Thymus (tissue), 14 donors: ENCODE measurements at places on chromosomes 16 and 17. TPM values are rescaled to one million over a fixed set of nuclear protein-coding genes. Genes with fewer than 3 reads are reported as not detected.

Gene MYH13
- under 0.01 TPM for total RNA-seq

Gene SLC5A2
- 0.14 TPM for total RNA-seq

Gene LGALS9B
- total RNA-seq = 0.05 TPM

Gene IL34
- 10.1 TPM for total RNA-seq

- H3K36me3 ChIP-seq = no peaks in the 10 kb centered on the region
- no peak for DNase-seq
- H3K4me1 ChIP-seq = peaks cover 19% of the 10 kb centered on the region
- H3K27me3 ChIP-seq = no peaks in the 10 kb centered on the region
These were observed 150.1 kb downstream of the RAB11FIP4 start for GRCh38 chr17:31541559-31541958.

DNA sequence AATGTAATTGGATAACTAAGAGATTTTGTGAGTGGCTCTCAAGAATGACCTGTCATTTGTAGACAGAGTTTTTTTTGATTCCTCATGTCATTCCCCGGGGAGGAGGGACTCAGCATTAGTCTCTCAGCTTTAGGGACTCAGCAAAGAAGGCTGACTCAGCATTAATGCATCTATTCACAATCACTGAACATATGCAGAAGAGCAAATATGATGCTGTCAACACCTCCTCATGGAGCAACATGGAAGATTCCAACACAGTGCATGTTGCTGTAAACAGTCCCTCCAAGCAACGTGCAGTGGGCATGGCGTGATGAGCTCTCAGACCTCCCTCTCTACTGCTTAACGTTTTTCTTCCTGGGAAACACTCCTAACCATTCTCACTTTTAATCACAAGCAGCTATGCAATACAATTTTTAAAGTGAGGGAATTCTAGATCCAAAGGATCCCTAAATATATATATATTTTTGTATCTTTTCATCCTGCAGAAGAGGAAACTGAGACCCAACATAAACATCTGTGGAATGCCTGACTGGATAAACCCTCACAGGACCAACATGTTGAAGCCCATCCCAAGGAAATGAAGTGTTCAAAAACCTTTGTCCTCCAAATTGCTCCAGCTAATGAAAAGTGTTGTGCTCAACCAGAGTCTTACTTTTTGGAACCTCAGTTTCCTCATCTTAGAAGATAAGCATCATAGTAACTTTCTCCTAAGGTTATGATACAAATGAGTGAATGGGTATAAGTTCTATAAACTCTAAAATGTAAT is 38.9 kb downstream of the TMEM100 start:
- no peak overlapping the region for H3K27ac ChIP-seq
- no peaks in the 10 kb centered on the region for H3K4me1 ChIP-seq

- H3K4me3 ChIP-seq = no peak overlapping the region
- DNase-seq = no peak
- H3K27me3 ChIP-seq = no peaks in the 10 kb centered on the region
- H3K27ac ChIP-seq = no peak overlapping the region
These were observed 121.4 kb upstream of the CDH5 start for GRCh38 chr16:66245072-66245471.

- no peaks in the 10 kb centered on the region for H3K36me3 ChIP-seq
- no peak within 1 kb of the TSS for H3K27ac ChIP-seq
- DNase-seq = no peak
- no peak within 1 kb of the TSS for H3K4me3 ChIP-seq
- H3K27me3 ChIP-seq = peaks cover 34% of the 10 kb centered on the region
- H3K4me1 ChIP-seq = peaks cover 17% of the 10 kb centered on the region
These were observed at the start of gene TNK1 for GRCh38 chr17:7380855-7381683. Gene TNK1 (plus strand): TSS chr17:7381089. CDS start chr17:7382927, 1,838 bp downstream.

GRCh38 chr16:28883221-28883996 is 5.1 kb downstream of the ATP2A1 start:
- H3K36me3 ChIP-seq = no peaks in the 10 kb centered on the region
- peaks cover 11% of the 10 kb centered on the region for H3K4me1 ChIP-seq
- no peak overlapping the region for H3K27ac ChIP-seq
- peaks cover 12% of the 10 kb centered on the region for H3K27me3 ChIP-seq

DNA sequence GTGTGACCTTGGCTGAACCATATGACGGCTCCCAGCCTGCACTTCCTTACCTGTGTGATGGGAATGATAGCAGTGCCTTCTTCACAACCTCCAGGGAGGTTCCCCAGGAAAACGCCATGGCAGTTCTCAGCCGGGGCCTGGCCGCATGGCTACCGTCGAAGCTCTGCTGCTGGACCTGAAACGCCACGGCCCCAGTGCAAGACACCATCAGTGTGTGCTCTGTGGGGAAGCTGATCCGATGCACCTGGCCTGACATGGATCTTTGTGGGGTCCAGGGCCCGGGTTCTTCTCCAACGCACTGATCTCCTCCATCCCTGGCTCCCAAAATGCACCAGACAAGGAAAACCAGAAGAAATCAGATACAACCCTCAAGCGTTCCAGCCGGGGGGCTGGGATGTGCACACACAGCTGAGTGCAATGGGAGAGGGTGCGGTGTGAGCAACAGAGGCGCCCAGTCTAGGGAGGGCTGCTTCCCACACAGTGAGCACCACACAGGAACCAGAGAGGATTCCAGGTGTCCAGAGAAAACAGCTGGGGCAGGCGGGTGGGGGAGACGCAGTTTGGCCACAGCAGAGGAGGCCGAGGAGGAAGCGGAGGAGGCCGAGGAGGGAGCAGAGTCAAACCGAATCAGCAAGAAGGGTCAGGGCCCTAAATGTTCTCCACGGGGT is 54.3 kb upstream of the ZNF469 start:
- H3K27me3 ChIP-seq = no peaks in the 10 kb centered on the region
- no peaks in the 10 kb centered on the region for H3K36me3 ChIP-seq
- no peak overlapping the region for H3K4me3 ChIP-seq
- no peak for DNase-seq
- H3K4me1 ChIP-seq = no peaks in the 10 kb centered on the region
- H3K27ac ChIP-seq = no peak overlapping the region

DNA sequence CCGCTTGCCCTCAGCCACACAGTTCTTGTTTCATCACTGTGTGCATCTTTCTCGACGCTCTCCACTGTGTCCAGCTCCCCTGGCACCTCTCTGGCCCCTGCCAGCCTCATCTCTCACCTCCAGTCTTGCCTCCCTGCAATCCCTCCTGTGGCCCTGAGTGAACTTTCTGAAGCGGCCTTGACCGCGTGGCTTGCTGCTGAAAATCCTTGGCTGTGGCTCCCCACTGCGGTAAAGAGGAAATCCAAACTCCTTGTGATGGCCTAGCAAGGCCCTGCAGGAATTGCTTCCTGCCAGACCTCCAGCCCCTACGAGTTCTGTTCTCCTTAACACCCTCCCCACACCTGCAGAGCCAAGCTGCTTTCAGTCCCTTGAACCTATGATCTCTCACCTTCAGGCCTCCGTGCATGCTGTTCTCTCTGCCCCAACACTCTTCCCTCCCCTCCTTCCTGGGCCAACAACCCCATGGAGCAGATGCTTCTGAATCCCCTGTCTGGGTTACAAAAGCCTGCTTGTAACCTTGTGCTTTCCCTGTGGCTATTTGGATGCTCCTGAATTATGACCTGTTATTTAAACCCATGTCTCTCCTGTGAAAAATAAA is 33.6 kb upstream of the BRD7 start:
- DNase-seq = no peak
- no peaks in the 10 kb centered on the region for H3K4me1 ChIP-seq
- H3K27ac ChIP-seq = no peak overlapping the region
- H3K4me3 ChIP-seq = no peak overlapping the region
- no peaks in the 10 kb centered on the region for H3K27me3 ChIP-seq

DNA sequence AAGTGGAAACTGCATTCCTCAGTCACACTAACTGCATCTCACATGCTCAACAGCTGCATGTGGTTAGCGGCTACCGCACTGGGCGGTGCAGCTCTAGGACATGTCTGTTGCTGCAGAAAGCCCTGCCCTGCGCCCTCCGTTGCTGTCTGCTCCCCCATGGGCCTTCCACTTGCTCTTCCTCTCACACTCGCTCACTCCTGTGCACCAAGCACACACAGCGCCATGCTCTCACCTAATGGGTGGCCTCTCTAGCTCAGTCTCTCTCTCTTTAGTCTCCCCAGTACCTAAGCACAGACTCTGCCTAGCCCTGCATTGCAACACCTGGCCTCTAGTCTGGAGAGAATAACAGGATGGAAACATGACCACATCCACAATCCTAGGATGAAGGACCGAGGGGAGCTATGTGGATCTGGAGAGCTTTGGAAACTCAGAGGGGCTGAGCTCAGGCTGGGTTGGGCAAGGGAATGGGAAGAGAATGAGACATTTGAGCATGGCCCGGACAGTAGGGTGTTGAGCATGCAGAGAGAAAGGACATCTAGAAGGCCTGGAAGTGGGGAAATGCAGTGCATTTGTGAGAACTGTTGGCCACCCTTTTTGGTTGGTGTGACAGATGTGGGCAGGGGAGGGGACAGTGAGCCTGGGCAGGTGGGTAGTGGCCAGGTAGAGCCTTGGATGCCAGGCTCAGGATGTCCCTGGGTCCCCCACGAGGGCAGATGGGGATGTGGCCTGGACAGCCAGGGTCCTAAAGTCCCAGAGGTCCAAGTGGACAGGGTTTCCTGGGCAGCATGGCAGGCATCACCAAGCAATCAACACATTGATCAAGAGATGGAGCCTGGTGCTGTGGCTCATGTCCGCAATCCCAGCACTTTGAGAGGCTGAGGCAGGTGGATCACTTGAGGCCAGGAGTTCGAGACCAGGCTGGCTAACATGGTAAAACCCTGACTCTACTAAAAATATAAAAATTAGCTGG is 16.1 kb downstream of the SGCA start:
- peaks cover 3% of the 10 kb centered on the region for H3K4me1 ChIP-seq
- no peak overlapping the region for H3K27ac ChIP-seq
- no peaks in the 10 kb centered on the region for H3K36me3 ChIP-seq
- no peak overlapping the region for H3K4me3 ChIP-seq

DNA sequence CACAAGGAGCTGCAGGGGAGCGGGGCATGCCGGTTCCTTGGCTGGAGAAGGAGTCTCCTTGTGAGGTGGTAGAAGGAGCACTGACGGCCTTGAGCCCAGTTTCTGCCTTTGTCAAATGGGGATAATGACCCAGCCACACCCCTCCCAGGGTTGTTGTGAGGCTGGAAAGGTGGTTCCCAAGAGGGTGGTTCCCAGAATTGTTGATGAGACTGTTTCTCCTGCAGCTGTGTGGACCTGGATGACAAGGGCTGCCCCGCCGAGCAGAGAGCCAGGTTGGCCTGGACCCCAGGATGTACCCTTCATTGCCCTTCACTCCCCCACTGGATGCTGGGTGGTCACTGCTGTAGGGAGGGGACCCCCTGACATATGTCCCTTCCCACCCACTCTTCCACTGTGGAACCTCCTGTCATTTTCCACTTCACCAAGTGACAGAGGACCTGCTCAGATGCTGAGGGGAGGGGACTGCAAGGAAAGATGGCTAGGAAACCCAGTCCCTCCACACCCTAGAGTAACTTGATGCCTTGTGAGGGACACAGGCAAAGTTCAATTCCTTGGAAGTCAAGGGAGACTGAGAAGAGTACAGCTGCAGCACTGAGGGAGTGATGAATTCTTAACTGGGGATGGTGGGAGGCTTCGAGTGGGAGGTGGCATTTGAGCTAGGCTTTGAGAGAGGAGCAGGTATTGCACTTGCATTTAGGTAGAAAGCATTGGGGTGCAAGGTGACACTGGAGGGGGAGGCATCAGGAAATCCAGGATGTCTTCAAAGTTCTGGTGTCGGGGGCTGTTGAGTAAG is 10.6 kb downstream of the MIEN1 start:
- H3K4me1 ChIP-seq = no peaks in the 10 kb centered on the region
- H3K36me3 ChIP-seq = no peaks in the 10 kb centered on the region
- no peaks in the 10 kb centered on the region for H3K27me3 ChIP-seq

DNA sequence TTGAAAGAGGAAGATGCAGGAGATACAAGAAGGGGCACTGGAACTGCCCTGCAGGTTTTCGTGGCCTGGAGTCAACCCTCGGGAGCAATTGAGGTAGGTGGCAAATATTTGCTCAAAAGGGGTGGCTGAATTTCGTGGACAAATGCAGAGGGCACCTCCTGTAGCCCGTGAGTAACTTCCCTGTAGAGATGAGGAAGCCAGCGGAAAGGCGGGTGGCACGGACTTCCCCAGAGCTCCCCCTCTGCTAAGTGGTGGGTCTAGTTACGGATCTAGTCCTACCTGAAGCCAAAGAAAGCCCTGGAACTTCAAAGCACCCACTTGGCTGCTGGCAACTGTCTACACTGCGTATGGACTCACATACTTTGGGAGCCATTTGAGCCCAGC is 1.0 kb upstream of the ATP2C2 start:
- H3K36me3 ChIP-seq = no peaks in the 10 kb centered on the region
- H3K27ac ChIP-seq = no peak overlapping the region
- no peaks in the 10 kb centered on the region for H3K4me1 ChIP-seq
- no peak for DNase-seq
- peaks cover 26% of the 10 kb centered on the region for H3K27me3 ChIP-seq
- no peak overlapping the region for H3K4me3 ChIP-seq

DNA sequence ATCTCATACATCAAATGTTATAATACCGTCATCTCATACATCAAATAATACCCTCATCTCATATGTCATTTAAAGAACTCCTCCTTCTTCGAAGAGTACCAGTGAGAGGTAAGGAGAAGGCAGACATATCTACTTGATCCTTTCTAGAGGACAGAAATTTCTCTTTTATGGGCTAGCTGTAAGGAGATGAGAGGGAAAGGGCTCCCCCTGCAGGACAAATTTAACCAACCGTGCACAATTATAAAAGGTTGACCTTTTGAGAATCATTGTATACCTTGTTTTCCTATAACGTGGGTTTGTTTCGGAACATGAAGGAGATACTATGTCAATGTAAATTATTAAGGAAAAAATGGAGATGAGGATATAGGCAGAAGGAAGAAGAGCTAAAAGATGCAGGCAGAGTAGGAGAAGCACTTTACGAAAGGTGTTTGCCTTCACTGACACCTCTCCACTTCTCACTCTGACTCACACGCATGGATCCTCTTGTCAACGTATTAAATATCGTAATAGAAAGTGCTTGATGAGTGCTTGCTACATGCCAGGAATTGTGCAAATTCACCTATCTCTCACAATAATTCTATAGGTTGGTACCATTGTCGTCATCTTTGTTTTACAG is 465.9 kb upstream of the ERCC4 start:
- H3K36me3 ChIP-seq = no peaks in the 10 kb centered on the region
- H3K27ac ChIP-seq = no peak overlapping the region
- H3K4me3 ChIP-seq = no peak overlapping the region
- no peaks in the 10 kb centered on the region for H3K4me1 ChIP-seq

GRCh38 chr16:82118749-82119148 is 51.3 kb downstream of the MPHOSPH6 start:
- H3K27ac ChIP-seq = no peak overlapping the region
- H3K4me1 ChIP-seq = no peaks in the 10 kb centered on the region
- H3K27me3 ChIP-seq = no peaks in the 10 kb centered on the region

- H3K4me1 ChIP-seq = no peaks in the 10 kb centered on the region
- peaks cover 15% of the 10 kb centered on the region for H3K27me3 ChIP-seq
- DNase-seq = no peak
These were observed 10.1 kb upstream of the SLC25A39 start for GRCh38 chr17:44334727-44335126.

DNA sequence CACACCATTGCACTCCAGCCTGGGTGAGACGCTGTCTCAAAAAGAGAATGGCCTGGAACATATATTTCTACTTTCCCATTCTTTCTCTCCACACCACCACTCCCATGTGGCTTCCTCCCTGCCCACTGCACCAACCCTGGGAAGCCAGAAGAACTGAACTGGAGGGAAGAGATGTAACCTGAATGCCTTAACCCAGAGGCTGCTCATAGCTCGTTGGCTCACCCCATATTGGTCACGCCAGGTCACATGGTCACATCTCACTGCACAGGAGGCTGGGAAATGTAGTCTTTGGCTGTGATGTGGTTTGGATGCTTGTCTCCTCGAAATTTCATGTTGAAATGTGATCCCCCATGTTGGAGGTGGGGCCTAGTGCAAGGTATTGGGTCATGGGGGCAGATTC is 5.9 kb upstream of the DNAH17 start:
- H3K27me3 ChIP-seq = no peaks in the 10 kb centered on the region
- no peak overlapping the region for H3K4me3 ChIP-seq
- no peaks in the 10 kb centered on the region for H3K36me3 ChIP-seq
- no peak for DNase-seq
- H3K27ac ChIP-seq = no peak overlapping the region
